ENCODE measurements at places on chromosomes 5 and 9.
A peak's percentile ranks its signal among the peaks of the same experiment; 100 is the strongest.

- DNase-seq = no peak
Observed at GRCh38 chr9:14863402-14863801, 46.8 kb downstream of the FREM1 start.

- DNase-seq = no peak
Observed at GRCh38 chr5:172442592-172442991, 11.7 kb downstream of the SH3PXD2B start.

DNA sequence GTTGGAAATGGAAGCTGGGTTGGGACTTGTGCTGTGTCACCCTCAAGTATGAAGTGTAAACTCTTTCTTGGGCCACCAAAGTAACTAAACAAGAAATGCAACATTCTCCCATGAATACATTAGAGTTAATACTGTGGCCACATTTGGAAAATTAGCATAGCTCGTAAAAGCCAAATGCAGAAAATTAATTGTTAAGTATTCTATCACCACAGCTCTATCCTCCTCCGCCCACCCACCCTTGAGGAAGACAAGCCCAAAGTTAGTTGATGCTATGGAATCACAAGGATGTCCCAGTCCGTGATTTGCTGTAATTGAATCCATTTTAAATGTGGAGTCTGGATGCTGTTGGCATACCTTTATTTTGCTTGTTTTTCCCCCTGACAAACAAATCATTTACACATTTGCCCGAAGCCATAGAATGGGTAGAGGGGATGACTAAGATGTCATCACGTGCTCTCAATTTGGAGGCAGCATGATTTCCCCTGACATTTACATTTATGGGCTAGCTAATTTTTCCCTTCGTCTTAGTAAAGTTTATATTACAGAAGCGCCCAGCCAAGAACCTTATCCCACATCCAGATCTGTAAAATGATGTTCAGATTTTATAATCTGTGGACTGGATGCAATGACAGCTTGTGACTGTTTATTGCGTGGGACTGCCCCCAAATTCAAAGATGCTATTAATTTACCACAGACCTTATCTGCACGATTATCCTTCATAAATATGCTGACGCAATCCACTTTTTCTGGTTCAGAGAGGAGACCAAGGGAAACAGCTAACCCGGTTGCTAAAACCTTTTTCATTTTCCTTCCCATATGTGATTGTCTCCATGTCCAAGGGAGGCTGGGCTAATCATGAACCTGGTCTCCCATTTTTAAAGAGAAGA lies 3.7 kb downstream of the MSX2 start:
- no peak for DNase-seq

DNA sequence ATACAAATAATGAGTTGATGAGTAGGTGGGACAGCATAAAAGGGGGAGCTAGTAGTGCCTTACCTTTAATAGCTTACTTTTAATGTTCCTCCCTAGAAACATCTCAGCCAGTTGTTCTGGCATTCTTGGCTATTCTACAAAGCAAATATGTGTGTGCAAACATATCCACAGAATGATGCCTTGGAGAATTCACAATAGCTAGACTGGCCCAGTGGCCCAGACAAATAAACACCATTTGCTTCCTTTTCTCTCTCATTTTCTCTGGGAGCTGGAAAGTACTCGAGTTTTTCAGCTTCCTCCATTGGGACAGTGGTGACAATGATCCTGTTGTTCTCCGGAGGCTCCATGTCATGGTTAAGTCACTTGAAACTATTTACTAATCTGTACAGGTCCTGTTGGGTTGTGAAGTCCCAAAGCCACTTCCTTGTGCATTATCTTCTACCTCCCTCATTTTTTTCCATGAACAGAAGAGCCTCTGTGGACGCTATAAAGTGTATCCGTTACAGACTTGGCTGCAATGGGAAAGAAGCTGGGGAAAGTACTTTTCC lies 122.9 kb downstream of the DMAC1 start:
- DNase-seq = no peak

DNA sequence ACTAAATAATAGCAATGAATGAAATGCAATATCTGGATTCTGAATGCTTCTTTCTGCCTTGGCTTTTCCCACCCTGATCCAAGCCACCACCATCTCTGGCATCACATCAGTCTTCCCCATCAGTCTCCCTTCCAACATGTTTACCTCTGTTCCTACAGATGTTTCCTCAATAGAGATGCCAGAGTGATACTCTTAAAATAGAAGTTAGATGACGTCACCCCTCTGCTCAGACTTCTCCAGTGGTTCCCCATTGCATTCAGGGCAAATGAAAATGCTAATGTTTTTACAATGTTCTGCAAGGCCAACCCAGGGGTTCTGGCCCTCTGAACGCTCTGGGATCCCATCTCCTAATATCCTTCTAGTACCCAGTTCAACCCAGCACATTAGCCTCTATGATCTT lies 305.8 kb downstream of the TRIM32 start:
- DNase-seq = no peak

DNA sequence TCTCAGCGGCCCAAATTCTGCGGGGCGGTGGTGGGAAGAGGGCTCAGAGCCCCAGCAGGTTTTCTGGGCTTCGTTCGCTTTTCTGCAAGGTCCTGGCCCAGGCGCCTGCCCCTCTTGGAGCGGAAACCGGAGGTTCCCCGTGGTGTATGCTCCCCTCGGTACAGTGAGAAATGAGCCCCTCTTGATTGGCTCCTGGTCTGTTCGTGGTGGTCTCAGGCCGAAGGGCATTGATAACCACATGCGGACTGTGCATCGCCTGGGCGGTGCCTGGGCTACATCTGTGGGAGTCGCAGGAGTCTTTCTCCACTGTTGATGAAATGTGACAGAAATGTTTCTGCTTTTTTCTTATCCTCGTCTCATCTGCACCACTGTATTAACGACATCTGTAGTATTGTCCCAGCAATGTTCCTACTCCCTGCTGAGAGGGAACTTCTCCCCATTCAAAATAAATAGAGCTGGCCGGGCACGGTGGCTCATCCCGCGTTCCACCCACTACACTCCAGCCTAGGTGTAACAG lies 682 bp downstream of the MAN1B1 start:
- DNase-seq = no peak

- DNase-seq = no peak
Observed at GRCh38 chr5:130720355-130720754, 444.7 kb downstream of the HINT1 start.

DNA sequence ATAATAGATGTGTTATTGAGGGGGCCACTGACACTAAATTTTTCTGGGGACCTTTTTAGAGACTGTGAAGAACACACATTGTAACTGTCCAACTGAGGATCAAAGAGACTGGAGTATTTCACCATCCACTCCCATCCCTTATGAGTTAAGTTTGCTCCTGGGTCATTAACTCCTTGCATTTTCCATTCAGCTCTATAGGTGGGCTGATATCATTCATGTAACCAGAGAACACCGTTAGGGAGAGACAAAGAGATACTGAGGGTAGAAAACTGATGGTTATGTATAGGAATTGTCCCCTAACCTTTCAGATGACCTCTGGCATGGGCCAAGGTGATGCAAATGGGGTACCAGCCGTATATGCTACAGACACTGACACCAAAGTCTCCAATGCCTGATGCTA lies 142.4 kb upstream of the TLR4 start:
- no peak for DNase-seq

DNA sequence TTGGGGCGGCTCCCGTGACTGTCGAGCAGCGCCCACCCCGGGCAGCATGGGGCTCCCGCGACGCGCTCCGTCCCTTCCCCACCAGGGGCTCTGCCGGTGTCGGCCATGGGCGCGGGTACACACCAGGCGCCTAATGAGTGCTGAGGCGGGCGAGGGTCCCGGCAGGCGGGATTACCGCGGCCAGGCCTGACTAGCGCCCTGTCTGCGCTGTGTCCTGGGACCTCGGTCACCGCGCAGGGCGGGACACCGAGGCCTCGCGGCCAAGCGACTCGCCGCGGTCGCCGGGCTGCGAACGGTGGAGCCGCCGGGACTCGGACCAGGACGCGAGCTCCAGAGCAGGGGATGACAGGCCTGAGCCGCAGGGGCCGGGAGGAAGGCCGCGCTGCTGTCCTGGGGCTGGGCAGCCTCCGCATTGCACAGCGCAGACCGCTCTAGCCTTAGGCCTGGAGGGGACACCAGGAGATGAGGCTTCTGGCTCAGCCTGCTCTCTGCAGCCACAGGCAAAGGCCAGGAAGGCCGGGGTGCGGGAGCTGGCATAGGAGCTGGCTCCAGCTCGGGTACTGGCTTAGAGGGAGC lies 14.1 kb downstream of the LCN10 start:
- DNase-seq = no peak

DNA sequence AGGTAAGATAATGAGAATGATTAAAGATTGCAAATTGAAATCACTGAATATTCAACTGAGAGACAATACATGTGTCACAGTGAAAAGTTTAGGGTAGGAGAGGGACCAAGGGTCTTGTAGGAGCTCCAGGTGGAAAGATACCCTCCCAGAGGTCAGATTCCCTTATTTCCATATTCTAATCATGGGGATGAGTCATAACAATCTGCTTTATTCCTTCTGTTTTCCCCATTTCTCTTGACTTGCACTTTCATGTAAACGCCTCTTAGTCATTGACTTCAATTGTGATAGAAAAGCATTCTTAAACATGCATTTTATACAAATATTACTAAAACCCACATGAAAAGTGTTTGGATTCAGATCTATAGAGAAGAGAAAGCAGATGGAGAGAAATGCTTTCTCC lies 81.3 kb upstream of the CTSL start:
- DNase-seq = no peak

- no peak for DNase-seq
Observed at GRCh38 chr5:76269932-76270610, 133.0 kb upstream of the IQGAP2 start.

- DNase-seq = peak; percentile 15
Observed at GRCh38 chr9:127311239-127311741, 46.7 kb downstream of the GARNL3 start.

DNA sequence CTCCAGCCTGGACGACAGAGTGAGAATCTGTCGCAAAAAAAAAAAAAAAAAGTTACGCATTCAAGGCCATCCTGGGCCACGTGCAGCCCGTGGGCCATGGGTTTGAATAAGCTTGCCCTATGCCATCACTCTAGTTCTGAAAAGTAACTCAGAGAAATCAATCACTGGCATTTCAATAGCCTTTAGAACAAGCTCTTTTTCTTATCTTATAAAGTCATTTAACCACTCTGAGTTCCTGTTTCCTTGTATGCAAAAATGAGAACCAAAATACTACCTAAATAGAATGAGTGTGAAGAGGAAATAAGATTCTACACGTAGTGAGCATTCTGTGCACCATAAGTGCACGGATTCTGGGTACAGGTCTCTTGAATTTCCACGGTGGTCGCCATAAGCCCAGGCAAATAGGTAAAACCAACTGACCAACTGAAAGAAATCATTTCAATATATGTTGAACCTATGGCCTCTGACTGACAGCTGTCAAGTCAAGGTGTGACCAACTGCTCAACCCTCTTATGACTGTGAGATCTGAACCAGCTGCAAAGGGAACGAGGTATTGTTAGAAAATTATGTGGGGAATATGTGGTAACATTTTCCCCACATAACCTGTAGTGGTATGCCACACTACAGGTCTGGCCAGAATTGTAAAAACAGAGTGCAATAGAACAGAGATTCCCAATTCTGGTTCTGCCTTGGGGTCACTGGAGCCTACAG lies 143.9 kb upstream of the LHFPL2 start:
- no peak for DNase-seq

DNA sequence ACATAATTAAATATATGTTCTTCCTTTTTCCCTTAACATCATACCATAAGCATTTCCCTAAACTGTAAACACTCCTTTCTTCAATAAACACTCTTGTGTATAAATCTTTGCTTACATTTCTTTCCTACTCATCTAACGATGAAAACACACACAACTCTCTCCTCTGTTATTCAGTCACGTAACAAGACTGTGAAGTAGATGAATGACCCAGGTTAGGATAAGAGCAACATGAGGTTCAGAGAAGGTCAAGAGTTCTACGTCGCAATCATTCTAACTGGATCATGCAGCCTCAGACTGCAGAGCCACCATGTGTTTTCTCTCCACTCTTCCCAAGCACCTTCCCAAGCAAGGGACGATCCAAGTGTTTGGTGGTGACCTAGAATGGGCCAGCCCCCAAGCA lies 70.5 kb upstream of the SPTLC1 start:
- no peak for DNase-seq

DNA sequence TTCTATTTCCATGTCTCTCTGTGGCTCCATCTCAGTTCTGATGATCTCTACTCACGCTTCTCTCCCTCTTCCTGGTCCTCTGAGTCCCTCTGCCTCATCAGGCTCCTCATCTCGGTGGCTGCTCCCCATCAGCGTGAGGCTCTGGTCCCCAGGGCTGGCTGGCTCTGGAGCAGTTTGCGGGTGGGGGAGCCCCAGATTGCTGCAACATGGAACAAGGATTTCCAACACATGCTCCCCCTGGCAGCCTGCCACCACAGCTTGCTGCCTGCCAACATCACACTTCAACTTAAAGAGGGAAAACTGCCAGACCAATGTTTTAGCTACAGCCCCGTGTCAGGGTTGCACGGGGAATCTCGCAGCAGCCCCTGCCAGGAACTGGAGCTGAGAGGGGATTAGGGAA lies 77.2 kb upstream of the NEK6 start:
- no peak for DNase-seq

DNA sequence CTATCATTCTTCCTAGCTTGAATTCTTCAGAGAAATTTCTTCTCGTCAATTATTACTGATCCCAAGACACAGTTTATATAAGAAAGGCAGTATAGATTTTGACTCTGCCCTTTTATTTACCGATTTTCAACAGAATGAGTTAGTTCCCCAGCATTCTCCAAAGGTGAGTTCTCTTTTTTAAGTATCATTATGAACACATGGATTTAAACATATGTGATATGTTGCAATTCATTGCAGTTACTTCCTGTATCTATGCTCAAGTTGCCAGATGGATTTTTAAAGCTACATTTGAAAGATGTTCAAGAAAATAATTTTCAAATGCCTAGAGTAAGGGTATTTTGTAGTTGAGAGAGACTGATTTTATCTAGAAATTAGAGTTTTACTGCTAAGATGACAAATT lies 8.4 kb downstream of the WDR41 start:
- DNase-seq = no peak

GRCh38 chr9:85514256-85514655 lies 227.5 kb downstream of the AGTPBP1 start:
- no peak for DNase-seq

- no peak for DNase-seq
Observed at GRCh38 chr5:76838481-76839261, 11.1 kb upstream of the S100Z start.

GRCh38 chr5:170611449-170612090 lies 107.8 kb downstream of the KCNIP1 start:
- DNase-seq = no peak

Data from stimulated activated CD4-positive, alpha-beta T cell treated with anti-CD3 and anti-CD28 coated beads, Interleukin-2, amount 100 ng/mL, for 4 hours (primary cell).